ENCODE measurements at places on chromosomes 1 and 21.

DNA sequence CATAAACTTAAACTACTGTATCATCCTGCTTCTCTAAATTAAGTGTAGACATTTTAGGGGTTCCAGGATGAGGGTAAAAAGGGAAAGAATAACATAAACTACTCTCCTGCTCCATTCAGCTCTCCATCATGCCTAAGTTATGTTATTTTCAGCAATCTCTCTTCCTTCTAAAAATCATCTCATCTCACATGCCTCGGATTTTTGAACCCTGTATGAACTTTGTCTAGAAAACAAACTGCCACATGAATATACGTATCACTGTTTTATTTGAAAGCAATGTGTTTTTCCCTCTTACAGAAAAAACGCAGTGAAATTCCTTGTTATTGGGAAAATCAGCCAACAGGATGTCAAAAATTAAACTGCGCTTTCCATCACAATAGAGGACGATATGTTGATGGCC, 32.6 kb downstream of the ZBED6 start:
- no peak for DNase-seq

DNA sequence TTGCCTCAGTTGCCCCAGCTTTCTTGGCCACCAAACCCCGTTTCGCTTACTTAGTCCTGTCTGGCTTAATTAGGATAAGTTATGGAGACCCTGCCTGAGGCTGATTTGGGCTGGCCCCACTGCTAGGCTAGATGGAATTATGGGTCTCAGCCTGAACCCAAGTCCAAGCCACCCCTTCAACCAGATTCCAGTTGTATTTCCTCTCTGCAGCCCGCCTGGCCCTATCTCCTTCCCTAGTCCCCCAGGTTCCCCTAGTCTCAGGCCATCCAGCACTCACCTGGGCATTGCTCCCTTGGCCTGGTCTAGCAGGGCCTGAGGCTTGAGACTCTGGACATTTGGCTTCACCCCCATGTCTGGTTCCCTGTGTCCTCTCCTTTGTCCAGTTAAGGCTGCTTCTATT, 111.7 kb upstream of the IPO9 start:
- DNase-seq, result no peak

DNA sequence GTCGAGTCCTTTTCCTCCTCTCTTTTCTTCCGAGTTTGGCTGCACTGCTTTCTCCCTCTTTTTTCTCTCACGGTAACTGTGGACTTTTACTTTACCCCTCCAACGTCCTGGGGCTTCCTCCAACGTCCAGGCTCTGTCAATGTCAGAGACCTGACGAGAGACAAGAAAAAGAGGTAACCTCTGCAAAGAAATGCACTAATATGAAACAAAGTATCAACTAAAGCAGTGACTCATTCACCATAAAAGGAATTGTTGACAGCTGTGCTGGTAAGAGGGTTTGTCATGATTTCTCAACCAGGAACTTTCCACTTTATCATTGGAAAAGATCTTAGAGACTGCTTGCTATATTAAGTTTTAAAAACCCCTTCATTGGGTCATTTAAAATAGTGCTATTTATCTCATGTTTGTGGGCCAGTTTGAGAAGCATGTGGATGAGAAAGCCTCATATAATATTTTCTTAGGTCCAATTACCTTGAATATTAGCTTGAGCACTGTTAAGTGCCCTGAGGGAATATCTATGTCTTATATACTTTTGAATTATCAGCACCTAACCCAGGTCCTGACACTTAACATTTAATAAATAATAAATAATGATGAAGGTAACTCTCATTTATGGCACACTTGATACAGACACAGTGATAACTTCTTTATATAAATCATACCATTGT, at the start of gene GBP2:
TSS of gene GBP2 (minus strand) at position 202 of the 668 bp plus-strand sequence. CDS start 4,148 bp downstream, outside the sequence.
- DNase-seq, result no peak

DNA sequence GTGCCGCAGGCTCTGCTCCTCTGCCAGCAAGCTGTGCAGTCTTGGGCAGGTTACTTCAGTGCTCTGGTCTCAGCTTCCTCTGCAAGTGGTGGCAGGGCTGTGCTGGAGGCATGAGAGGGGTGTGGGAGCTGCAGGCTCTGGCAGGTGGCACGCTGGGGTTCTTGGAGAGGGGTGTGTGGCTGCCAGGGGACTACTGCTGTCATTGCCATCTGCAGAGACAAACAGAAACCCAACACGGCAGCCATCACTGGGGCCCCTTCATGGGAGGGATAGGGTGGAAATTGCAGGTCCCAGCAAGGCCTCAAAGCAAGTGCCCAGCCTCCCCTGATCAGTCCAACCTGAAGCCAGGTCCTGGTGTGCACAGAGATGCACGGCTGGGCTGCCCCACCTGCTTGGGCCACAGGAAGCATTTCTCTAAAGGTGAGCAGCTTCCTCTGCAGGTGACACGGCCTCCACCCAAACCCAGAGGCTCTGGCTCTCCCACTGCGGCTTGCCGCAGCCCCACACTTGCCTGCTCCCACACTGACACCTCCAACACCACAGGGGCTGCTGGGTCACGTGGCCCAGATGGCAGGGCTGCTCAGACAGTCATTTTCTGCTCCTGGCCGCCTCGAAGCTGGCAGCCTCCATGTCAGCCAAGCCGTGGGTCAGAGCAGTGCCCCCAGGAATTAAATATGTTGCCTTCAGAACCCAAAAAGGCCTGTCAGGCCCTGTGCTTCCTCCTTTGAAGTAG, 4.1 kb upstream of the COL6A2 start:
- no peak for DNase-seq

GRCh38 chr1:203169770-203170520, 5.7 kb downstream of the MYBPH start:
- no peak for DNase-seq

- DNase-seq, result peak; percentile 60
Measured at GRCh38 chr1:19582318-19582717, 61.8 kb upstream of the NBL1 start.

- no peak for DNase-seq
Measured at GRCh38 chr1:33460947-33461629, 11.4 kb upstream of the ZSCAN20 start.

DNA sequence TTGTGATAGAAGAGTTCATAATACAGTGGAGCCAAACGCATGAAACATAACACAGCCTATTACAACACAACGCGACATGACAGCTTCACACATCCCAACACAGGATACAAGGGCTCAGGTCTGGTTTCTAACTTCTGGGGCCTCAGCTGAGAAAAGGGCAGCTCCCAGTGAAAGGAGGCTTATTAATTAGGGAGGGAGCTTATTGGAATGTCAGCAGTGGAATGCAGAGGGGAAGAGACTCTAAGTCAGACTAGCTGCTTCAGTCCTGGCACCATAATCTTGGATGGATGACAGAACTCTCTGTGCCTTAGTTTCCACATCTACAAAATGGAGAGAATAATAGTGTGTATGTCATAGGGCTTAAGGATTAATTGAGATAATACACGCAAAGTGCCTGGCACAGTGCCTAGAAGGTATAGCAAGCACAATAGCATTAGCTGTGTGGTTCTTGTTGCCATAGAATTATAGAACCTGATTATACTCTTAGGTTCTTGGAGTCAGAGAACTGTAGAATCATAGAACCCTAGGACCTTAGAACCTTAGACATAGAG, 22.7 kb upstream of the SLC2A1 start:
- no peak for DNase-seq

DNA sequence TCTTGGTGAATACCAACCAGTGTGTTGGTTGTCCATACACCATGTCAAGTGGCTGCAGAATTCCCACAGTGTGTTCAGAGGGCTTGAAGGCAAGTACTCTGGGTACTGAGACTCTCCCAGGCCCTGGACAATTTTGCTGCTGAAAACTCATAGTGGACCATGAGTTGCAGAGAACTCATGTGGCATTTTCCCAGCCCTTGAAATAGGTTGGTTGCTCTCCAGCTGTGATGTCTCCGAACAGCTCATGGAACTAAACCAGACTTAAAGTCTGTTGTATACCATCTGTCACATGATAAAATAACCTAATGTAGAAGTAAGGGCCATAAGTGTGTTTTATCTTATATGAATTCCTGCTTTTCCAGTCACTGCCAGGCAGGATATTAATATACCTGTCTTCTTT, 67.8 kb downstream of the RGS2 start:
- DNase-seq, result no peak

DNA sequence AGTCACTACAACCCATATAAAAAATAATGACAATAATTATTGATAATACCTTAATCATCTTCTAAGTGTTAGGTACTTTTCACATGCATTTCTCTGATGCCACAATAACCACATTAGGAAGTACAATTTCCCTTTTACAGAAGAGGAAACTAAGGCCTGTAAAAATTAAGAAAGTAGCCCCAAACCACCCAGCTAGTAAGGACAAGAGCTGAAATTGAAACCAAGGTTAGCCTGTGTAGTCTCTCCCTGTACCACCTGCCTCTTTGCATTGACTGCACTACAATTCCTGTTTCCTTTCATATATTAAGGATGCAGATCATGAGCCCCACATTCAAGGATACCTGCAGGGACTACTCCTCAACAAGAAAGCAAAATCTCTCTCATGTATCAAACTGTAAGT, 288.8 kb downstream of the GPATCH2 start:
- no peak for DNase-seq

DNA sequence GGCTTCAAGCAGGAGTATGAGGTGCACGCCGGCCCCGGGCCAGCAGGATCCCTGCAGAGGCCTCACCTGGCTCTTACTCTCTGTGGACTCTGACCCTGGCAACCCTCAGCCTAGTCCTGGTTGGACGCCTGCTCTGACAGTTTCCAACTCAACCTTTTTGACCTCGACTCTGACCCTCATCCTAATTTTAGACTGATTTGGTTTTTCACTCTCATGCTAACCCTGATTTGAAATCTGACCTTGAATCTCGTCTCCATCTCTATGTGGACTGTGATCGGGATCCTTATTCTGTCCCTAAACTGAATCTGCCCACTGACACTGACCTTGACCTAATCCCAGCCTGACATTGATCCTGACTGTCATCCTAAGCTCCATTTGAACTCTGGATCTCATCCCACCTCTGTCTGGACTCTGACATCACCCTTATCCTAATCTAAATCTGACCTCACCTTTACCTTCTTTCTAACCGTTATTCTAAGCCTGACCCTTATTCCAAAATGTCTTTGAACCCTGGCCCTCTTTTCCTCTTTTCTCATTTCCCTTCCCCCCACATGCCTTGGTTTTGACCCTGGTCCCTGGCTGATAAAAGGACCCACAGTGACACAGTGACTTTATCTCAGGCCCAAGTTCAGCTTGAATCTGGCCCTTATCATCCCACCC, 67.8 kb downstream of the PTPRU start:
- DNase-seq, result no peak

GRCh38 chr1:176765608-176766007, 302.6 kb downstream of the PAPPA2 start:
- no peak for DNase-seq

Measured in stimulated activated CD4-positive, alpha-beta T cell treated with anti-CD3 and anti-CD28 coated beads, Interleukin-15, amount 100 ng/mL, for 48 hours (primary cell).